ENCODE measurements at places on chromosomes 5 and 9.
A peak's percentile ranks its signal among the peaks of the same experiment; 100 is the strongest.

- no peak for DNase-seq
Measured at GRCh38 chr9:20805766-20806165, 121.7 kb downstream of the FOCAD start.

DNA sequence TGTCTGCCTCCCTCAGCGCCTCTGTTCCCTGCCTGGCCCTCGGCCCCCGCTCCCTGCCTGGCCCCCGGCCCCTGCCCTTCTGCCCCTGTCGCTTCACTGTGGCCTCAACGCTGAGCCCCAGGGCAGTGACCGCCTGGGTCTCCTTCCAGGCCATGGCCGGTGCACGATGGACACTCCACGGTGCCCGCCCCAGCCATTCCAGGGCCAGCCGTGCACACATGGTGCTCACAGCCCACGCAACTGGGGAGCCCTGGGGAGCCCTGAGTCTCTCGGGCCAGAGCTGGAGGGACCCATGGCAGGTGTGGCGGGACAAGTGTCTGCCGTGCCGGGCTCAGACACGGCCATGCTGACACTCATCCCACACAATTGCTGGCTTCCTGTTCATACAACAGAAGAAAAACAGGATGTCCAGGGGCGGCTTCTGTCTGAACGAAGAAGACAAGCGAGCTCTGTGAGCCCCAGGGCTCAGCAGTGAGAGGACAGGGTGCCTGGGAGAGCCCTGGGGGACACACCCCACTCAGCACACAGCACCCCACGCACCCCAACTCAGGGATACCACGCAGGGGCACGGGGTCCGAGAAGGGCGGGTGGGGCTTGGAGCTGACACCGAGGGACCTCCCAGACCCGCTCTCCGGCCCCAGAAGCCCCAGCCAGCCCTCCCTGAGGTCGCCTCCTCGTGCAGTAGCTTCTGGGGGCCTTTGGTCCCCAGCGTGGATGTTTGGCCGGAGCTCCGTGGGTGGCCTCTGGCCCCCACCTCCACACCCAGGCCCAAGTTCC is 35.7 kb downstream of the EXD3 start:
- DNase-seq: peak; percentile 41

GRCh38 chr5:132298298-132299212 is 4.4 kb downstream of the SLC22A4 start:
- no peak for DNase-seq

DNA sequence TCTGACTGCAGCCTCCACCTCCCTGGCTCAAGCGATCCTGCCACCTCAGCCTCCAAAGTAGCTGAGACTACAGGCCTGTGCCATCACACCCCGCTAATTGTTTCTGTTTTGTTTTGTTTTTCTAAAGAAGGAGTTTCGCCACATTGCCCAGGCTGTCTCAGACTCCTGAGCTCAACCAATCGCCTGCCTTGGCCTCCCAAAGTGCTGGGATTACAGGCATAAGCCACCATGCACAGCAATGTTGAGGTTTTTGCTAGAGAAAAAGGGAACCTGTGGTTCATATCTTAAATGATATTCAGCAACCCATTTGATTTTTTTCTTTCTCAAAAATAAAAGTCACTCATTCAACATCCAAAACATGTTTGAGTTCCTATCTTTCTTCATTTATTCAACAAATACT is 20.4 kb upstream of the DELE1 start:
- no peak for DNase-seq

- peak; percentile 3 for DNase-seq
Measured at GRCh38 chr5:101678481-101679193, 617.4 kb downstream of the SLCO4C1 start.

GRCh38 chr5:18736051-18736398 is 1101.8 kb downstream of the TAF11L14 start:
- no peak for DNase-seq

GRCh38 chr9:128903079-128903461 is 17.7 kb upstream of the PHYHD1 start:
- no peak for DNase-seq

DNA sequence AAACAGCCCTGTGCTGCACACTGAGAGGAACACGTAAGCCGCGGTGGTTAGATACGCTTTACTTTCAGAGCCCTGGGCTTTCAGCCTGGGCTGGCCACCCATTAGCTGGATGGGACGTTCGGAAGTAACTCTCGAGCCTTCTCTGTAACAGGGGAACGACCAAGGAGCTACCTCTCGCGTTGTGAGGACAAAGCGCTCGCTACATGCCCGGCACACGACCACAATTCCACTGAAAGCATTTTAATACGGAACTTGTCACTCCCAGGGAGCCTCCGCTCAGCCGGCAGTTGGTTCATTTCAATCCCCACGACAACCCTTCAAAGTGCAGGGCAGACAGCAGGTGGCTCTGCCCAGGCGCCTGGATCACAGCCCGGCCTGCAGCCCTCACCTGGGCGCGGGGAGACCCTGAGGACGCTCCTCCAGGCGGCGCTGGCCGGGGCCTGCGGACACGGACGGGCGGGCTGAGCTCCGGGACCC is 368 bp downstream of the SURF1 start:
- no peak for DNase-seq

- no peak for DNase-seq
Measured at GRCh38 chr9:6829536-6829935, 71.8 kb downstream of the KDM4C start.

DNA sequence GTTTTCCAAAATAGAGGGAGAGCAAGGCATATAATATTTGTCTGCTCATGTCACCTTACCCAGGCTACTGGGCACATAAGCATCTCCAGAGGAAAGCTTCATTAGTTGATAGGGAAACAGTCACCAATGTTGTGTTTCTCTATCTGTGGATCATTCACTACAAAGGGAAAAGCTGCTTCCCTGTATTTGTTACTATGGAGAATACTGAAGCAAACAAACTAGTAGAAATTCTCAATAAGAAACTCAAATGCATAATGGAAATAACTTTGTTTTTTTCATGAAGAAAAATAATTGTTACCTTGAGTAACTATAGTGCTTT is 138.2 kb downstream of the PCSK1 start:
- DNase-seq: no peak

- DNase-seq: no peak
Measured at GRCh38 chr9:125410522-125410894, 148.9 kb downstream of the GAPVD1 start.

- DNase-seq: no peak
Measured at GRCh38 chr5:164708831-164709230, 1203.4 kb downstream of the MAT2B start.

DNA sequence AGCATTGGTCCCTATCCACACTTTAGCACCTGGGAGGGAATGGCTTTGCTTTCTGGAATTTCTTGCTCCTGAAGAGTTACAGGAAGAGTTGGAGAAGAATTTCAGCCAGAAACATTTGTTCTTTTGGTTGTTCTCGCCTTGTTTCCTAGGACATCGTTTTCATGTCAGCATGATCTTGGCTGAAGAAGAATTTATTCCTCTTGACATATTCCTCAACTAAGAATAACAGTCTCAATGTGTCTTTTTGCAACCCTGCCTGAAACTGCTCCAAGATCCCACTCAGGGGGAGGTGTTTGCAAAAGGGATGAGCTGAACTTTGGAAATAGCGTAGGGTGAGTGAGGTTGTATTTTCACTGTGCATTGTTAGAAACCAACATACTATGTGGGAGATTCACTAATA is 26.1 kb downstream of the MAMDC2 start:
- no peak for DNase-seq

DNA sequence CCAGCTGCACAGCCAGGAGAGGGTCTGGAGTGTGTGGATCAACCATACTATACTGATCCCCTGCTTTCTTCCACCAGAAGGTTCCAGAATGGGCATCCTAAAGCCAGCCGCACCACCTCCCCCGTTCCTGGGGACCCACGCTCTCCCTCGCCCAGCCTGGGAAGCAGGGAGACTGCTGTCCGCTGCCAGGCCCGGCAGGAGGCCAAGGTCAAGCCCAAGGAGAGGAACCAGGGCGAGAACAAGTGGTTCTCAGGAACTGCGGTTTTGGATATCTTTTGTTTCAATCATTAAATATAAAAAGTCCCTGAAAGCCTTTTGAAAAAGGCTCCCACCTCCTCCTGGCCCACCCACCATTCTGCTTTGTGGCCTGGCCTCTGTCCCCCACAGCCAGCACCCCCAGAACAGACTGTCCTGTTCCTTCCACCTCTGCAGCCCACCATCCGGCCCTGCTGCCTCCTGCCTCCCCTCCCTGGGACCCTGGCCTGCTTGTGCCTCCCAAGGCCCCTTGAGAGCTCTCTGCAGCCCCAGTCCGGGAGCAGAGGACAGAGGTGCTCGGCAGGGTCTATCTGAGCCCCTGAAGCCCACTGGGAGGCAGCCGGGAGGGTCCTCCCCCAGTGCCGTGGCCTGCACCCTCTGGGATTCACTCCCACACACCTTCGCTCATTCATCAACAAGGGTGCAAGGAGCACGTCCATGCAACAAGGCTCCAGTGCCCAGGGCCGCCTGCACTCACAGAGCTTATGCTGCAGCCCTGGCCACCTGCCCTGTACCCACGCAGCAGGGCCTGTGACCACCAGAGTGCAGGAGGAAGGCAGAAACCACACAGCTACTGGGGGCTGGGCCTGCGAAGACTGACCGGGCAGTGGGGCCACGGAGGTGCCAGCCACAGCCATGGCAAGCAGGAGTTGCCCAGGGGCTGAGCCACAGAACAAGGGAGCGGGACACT is 614 bp upstream of the LCN6 start:
- DNase-seq: no peak

- no peak for DNase-seq
Measured at GRCh38 chr9:107721705-107722245, 232.2 kb upstream of the KLF4 start.

- no peak for DNase-seq
Measured at GRCh38 chr5:75286211-75286773, 49.6 kb upstream of the ANKRD31 start.

DNA sequence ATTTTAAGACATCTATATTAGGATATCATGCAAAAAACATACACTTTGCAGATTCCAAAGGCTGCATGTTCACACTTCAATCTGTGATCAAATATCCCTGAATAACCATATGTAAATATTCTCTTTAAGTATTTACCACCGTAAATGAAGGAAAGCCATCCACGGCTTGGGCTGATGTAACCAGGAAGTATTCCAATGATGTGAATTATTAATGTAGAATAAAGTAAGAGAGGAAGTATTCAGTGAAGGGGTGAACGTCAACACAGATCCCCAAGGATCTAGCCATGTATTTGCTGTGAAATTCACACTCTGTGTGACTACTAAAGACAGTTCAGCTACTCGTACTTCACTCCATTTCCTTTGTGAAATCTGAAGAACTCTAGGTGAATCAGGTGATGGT is 75.2 kb downstream of the CDH6 start:
- no peak for DNase-seq

DNA sequence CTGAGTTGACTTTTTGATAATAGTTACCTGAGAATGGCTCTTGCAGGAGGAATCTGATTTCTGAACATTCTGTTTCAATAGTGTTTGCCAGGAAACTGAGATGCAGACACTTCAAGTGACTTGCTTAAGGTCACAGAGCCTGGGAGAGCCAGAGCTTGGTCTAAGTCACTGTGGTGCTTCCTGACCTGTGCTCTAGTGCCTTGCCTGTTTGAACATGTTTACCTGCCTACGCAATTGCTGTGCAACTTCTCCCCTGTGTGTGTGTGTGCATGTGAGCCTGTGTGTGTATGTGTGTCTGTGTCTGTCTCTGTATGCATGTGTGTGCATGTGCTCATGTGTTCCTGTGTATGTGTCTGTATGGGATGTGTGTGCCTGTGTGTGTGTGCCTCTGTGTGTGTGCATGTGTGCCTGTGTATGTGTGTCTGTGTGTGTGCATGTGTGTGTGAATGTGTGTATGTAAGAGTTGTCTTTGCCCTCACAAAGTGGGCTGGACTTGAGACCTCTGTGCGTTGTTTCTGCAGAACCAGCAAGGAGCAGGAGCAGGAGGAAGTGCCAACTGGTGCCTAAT is 185.8 kb downstream of the GADD45G start:
- no peak for DNase-seq

DNA sequence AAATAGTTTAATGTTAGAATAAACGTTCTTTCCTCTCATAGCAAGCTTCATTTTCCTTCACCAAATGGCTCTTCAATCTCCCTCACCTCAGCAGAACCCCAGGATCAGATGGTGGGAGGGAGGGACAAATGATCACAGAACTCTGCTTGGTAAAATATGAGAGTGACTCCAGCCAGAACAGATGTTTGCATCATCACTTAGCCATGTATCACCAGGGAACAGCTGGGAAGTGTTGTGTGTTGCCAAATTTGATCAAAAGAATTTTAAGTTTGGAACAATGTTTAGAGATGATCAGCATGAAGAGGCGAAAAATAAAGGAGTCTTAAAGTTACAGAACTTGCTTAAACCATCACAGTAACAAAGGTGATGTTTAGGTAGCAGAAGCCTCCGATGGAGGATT is 115.7 kb downstream of the FRMD3 start:
- DNase-seq: no peak

- DNase-seq: no peak
Measured at GRCh38 chr9:125507226-125507625, 199.8 kb downstream of the MAPKAP1 start.

DNA sequence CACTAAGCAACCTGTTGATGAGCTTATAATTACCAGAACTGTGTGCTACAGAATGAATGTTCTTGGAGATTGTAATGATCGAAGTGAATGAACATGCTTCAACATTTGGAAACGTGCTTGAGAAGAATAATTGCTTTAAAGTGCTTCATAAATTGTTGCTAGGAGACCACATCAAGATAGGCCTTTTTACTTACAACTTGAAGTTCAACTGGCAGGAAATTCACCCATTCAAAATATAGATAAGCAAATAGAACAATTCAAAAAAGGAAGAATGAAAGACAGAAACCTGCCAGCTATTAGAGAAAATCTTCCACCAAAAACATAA is 38.0 kb upstream of the SLC44A1 start:
- DNase-seq: no peak

DNA sequence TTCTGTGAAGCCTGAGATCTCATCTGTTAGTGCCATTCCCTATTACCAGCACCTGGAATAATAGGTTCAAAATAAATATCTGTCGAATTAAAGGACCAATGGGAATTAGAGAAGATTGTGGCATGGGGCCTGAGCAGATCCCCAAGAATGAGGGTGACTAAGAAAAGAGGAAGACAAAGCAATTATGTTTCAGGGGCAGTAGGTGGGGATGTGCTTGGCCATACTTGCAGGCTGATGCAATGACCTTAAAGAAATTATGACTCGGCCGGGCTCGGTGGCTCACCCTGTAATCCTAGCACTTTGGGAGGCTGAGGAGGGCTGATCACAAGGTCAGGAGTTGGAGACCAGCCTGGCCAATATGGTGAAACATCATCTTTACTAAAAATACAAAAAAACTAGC is 562.8 kb downstream of the PTPRD start:
- DNase-seq: no peak
